ENCODE measurements at places on chromosomes 13 and 19.

DNA sequence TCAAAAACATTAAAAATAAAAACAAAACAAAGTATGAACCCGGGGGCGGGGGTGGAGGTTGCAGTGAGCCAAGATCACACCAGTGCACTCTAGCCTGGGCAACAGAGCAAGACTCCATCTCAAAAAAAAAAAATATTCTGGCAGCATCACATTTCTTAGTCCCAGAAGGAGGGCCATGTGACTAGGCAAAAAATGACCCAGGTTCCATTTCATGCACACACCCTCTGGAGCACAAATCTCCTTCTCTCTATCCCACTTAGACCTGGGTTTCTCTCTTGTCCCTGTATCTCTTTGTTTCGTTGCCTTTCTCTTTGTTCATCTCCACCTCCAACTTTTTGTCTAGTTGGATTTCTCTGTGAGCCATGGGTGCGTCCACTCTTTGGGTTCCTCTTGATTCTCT, 6.2 kb upstream of the CYP2A7 start:
- DNase-seq, result no peak

DNA sequence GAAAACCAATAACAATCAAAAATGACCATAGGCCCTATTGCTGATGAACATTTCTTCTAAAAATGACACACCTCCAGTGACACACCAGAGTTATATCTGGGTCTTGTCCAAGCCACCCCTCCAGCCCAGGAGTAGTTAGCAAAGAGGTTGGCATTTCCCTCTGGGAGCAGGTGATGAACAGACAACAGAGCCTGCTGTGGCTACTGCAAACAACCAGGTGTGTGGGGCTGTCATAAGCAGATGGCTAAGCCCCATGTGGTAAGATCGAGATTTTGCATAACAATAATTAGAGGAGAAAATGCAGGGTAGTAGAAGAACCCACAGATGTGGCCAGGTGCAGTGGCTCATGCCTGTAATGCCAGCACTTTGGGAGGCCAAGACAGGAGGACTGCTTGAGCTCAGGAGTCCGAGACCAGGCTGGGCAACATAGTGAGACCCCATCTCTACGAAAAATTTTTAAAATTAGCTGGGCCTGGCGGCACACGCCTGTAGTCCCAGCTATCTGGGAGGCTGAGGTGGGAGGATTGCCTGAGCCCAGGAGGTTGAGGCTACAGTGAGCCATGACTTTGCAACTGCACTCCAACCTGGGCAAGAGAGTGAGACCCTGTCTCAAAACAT, 5.0 kb downstream of the XRCC1 start:
- no peak for DNase-seq

- no peak for DNase-seq
Measured at GRCh38 chr13:27336014-27336673, 65.5 kb downstream of the RASL11A start.

DNA sequence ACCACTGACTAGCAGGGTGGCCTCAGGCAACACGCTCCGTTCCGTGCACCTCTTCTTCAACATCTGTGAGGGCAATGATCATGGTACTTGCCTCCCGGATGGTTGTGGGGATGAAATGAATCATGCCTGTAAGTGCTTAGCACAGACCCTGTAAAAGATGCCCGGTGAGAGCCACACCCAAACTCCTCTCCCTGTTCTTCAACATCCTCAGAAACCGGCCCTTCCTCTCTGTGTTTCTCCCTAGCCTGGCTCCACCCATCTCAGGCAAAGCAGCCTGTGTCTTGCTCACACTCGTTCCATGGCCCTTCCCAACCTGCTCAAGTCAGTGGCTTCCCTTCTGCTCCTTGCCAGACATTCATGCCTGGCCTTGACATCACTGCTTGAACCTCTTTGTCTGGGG, 5.8 kb upstream of the DMKN start:
- DNase-seq, result peak; percentile 76

DNA sequence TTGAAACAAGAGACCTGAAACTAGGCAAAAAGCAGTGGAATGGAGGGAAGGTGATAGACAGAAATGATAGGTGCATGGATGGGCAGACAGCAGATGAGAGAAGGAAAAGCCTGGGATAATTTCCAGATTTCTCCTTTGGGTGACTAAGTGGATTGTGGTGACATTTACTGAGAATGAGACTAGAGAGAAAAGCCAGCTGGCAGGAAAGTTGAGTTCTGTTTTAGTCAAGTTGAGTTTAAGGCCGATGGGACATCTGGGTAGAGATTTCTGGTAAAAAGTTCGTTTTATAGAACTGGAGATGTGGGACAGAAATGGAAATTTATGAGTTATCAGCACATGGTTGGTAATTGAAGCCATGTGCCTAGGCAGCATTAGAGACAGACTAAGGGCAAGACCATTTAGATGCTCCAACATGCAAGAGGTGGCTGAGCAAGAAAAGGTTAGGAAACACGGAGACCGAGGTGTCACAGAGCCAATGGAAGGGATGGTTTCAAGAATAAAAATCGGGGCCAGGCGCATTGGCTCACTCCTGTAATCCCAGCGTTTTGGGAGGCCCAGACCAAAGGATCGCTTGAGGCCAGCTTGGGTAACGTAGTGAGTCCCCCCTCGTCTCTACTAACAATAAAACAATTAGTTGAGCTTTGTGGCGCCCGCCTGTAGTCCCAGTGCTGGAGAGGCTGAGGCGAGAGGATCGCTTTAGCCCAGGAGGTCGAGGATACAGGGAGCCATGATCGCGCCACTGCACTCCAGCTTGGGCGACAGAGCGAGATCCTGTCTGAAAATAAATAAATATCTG, 9.6 kb upstream of the DGKH start:
- no peak for DNase-seq

DNA sequence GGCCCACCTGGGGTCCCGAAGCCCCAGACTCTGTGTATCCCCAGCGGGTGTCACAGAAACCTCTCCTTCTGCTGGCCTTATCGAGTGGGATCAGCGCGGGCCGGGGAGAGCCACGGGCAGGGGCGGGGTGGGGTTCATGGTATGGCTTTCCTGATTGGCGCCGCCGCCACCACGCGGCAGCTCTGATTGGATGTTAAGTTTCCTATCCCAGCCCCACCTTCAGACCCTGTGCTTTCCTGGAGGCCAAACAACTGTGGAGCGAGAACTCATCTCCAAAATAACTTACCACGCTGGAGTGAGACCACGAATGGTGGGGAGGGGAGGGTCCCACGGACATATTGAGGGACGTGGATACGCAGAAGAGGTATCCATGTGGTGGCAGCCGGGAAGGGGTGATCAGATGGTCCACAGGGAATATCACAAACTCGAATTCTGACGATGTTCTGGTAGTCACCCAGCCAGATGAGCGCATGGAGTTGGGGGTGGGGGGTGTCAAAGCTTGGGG, 1.0 kb upstream of the ICAM5 start:
- peak; percentile 65 for DNase-seq

- DNase-seq, result no peak
Measured at GRCh38 chr13:108525827-108526226, 103.6 kb upstream of the MYO16 start.

GRCh38 chr13:96431044-96431581, 341.2 kb downstream of the HS6ST3 start:
- no peak for DNase-seq

- DNase-seq, result no peak
Measured at GRCh38 chr13:50188696-50189095, 173.5 kb downstream of the KCNRG start.

DNA sequence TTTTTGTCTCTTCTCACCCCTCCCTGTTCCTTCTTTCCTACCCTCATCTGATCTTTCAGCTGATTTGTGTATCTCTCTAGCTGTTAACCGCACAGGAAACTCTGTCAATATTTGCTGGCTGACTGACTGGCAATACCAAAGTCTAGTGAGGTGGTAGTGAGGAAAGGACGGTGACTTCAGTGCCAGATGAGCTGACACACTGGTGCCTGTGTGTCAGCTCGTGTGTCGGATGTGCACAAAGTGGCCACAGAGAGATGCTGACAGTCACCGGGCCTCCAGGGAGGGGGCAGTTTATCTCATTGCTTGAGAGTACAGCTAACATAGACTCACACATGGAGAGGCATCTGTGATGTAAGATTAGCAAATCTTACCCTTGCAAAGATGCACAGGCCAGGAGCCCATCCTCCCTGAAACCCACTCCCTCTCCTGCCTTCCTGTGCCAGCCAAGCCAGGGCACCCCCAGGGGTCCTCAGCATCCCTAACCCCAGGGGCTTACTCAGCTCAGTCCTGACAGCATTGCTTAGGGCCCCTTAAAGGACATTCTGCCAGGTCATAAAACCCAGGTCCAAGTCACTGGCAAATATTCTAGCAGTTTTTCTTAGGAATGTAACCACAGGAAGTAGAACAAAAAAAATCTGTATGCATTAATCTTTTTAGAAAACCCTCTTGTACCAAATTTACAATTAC, 80.2 kb downstream of the SHISA2 start:
- DNase-seq, result no peak

GRCh38 chr13:29993716-29994488, 143.5 kb upstream of the UBL3 start:
- DNase-seq, result no peak

DNA sequence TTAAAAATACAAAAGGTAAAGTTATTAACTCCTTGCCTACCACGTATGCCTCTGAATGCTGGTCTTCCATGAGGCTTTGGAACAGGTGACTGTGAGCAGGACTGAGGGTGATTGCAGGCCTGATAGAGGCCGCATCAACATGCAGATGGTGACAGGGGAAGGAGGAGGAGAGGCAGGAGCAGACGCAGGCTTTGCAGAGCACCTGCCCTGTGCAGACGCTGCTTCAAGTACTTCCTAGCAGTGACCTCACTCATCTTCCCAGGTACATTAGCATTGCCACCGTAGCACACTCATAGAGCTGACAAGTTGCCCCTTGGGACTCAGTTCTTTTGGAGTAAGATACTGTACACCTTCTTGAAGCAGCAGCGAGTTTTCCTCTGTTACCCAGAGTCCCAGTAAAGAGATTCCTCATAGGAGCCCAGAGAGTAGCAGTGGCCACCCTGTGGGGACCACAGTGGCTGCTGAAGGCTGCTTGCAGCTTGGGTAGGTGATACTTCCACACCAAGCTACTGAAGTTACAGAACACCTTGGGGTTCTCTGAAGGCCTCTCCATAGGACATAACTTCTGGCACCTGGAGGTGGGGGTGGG, 56.0 kb downstream of the ZNF536 start:
- no peak for DNase-seq

GRCh38 chr13:40123962-40124632, 468.6 kb downstream of the COG6 start:
- no peak for DNase-seq

DNA sequence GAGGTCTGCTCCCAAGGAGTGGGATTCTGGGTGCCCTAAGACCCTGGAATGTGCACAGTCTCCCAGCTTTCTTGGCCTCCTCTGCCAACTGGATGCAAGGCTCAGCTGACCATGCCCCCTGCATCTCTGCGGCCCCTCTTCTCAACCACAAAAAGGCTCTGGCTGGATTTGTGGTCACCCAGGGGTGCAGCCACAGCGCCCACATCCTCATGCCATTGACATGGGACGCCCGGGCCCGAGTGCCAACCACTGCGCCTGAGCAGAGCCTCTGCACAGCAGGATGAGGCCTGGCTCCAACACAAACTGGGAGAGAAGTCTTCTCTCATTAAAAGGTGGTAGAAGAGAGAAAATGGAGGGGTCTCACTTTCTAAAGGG, 103.5 kb downstream of the FOXO1 start:
- no peak for DNase-seq

DNA sequence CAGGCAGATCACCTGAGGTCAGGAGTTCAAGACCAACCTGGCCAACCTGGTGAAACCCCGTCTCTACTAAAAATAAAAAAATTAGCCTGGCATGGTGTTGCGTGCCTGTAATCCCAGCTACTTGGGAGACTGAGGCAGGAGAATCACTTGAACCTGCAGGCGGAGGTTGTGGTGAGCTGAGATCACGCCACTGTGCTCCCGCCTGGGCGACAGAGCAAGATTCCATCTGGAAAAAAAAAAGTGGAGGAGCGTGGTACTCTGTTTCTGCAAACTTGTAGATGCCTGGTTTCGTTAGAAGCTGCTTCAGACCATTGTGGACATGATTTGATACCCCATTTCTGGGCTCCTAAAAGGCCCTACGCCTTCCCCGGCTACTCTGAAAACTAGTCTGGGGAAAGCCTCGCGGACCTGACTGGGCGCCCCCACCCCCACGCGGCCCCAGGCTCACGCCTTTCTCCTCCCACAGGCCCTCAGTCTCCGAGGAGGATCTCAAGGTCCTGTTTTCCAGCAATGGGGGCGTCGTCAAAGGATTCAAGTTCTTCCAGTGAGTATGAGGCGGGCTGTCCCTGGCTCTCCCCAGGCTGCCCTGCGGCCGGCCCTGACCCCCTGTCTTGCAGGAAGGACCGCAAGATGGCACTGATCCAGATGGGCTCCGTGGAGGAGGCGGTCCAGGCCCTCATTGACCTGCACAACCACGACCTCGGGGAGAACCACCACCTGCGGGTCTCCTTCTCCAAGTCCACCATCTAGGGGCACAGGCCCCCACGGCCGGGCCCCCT, 11.5 kb downstream of the PLPPR3 start:
- no peak for DNase-seq

GRCh38 chr13:76715621-76716020, 170.6 kb downstream of the KCTD12 start:
- no peak for DNase-seq

DNA sequence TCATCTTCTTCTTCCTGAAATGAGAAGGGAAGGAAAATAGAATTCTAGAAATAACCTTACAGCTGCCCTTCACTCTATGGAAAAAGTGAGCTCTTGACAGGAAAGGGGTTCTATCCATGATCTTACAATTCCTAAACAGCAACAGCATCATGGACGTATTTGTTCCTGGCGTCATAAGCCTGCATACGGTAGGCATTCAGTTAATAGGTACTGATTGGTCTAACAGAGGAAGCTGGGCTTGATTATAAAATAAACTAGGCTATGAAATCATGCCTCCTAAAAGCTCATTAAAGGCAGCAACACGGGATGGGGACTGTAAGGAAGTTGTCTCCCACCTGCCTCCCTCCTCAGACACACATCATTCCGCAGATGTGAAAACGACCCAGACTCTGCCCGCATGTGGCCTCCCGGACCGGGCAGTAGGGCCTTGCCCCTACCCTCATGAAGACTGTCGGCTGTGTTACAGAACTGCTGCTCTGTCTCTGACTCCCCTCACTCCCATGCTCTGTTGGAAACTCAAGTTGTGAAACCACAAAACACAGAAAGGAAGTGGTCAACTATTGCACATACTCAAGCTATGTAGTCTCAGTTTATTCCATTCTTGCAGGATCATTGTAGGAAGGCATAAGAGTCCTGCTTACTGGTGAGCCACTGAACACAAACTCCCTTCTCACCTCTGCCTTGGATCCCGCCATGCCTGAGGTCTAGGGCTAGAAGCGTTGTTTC, 129.8 kb downstream of the DLEU7 start:
- DNase-seq, result peak; percentile 87

- peak; percentile 99 for DNase-seq
Measured at GRCh38 chr19:46850228-46851203, at the start of gene AP2S1. AP2S1 (minus strand) TSS chr19:46850846; CDS start chr19:46850766, 80 bp downstream.

- DNase-seq, result peak; percentile 59
Measured at GRCh38 chr13:61084988-61085387, 330.7 kb downstream of the PCDH20 start.

GRCh38 chr13:72565893-72566292, 161.5 kb downstream of the MZT1 start:
- DNase-seq, result peak; percentile 3

DNA sequence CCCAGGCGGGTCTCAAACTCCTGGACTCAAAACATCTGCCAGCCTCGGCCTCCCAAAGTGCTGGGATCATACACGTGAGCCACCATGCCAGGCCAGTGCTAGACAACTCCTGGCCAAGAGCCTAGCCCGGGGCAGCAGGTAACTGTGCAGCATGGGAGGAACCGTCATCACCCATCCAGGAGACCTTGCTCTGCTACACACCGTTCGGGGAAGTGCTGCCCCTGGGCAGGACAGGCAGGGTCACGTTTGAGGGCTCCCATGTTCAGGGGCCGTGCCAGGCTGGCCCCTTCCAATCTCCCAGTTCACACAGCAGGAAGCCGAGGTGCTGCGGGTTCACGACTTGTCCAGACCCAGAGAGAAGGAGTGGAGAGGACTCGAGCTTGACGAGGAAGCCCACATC, 35.1 kb downstream of the NAXD start:
- no peak for DNase-seq

All from NCI-H226 (cell line).